Activated T-cell treated with anti-CD3 and anti-CD28 coated beads, Interleukin-2, amount 50 U/mL, for 1 hour (primary cell): ENCODE measurements at places on chromosomes 11 and 22.

DNA sequence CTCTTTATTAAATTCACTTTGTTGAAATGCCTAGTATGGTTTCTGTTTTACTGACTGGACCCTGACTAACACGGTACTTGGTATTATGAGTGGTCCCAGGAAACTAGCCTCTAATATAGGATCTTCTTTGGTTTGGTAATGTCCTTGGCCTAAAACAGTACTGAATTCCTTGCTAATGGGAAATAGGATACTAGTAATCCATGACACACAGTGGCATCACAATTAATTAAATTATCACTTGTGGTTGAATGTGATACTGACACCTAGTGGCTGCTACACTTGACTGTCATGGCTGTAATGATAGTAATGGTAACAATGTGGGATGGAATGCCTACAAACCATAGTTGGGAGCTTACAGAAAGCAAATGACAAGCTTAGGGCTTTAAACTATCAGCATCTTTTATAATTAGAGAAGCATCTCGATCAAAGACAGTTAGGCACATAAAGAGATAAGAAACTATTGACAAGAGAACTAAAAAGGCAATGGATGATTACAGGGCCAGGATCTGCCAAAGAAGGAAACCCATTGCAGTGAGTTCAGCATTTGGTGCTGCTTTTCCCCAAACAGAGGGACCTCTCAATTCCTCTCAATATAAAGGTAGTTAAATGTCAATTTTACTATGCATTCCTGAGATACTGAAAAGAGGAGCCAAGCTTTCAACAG is 8.6 kb downstream of the DNHD1 start:
- no peak for DNase-seq

GRCh38 chr22:32725369-32725988 is 76.0 kb upstream of the TIMP3 start:
- no peak for DNase-seq

- no peak for DNase-seq
Measured at GRCh38 chr11:116829525-116830183, at the start of gene APOC3. APOC3 (plus strand) TSS chr11:116829907; CDS start chr11:116830583, 676 bp downstream.

- no peak for DNase-seq
Measured at GRCh38 chr11:20008190-20008870, 151.9 kb downstream of the DBX1 start.

DNA sequence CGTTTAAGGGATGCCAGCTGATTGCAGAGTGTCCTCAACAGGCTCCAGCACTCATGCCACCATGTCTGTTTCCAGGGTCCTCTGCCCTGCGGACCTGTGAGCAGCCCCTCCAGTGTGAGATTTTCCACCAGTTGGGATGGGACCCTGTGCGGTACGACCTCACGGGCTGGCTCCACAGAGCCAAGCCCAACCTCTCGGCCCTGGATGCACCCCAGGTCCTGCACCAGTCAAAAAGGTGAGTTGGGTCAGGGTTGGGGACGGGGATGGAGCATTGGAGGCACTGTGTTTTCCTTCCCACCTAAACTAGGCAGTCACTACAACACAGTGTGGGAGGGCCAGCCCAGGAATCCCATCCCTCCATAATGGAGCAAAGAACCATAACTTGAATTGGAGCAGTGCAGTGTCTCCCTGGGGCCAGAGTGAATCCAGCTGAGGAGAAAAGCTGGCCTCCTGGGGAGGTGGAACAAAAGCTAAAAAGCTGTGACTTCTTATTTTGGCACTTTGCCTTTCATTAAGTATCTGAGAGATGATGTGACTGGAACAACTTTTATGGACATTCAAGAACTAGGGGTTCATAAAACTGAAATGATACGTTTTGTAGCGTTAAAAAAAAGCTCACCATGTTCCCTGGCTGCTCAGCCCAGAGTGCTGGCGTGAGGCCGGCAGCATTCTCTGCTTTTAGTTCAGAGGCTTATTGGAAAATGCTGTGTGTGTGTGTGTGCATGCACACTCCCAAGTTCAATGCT is 101.8 kb downstream of the MYO18B start:
- DNase-seq, result no peak

DNA sequence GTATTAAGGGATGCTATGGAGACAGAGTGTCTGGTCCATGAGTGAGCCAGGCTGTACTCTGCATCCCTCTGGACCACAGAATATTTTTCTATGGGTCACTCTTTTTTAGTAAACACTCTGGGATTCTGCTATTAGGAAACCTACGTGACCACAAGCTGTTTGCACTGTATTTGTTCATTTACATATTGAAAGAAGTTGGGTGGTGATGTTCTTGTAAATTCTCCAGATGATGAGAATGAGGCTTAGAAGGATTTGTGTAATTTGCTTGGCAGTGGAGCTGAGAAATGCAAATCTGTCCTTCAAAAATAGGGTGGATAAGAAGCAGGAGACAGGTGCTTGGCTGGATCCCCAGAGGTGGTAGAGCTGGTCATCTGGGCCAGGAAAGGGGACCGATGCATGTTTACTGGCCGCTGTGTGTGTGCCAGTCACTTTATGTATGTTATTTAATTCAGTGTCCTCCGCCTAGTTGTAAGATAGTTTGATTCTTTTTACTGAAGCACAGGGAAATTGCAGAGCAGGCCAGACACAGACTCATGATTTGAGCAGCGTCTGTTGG is 63.7 kb upstream of the HEPHL1 start:
- DNase-seq, result no peak

- no peak for DNase-seq
Measured at GRCh38 chr22:21100149-21101032, 54.6 kb downstream of the LRRC74B start.

GRCh38 chr22:46068593-46069491 is 81.5 kb upstream of the PPARA start:
- no peak for DNase-seq

GRCh38 chr22:44938886-44939285 is 70.9 kb downstream of the PHF21B start:
- DNase-seq, result no peak
